ENCODE measurements at places on chromosomes 11 and 22.

DNA sequence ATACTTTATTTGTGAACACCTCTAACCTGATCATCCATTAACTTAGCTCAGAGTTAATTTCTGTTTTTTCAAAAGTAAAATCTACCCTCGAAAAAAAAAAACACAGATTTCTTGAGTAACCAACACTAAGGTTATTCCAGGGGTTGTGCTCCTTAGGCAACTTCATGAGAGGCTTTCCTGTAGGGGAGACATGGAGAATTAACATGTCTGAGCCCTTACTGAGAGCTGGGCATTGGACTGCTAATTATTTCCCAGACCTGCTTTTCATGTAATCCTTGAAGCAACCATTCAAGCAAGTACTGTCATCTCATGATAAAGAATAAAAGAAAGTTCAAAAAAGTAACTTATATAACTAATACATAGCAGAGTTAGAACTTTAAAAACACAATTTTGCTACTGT is 13.5 kb upstream of the UPB1 start:
- no peak for DNase-seq

DNA sequence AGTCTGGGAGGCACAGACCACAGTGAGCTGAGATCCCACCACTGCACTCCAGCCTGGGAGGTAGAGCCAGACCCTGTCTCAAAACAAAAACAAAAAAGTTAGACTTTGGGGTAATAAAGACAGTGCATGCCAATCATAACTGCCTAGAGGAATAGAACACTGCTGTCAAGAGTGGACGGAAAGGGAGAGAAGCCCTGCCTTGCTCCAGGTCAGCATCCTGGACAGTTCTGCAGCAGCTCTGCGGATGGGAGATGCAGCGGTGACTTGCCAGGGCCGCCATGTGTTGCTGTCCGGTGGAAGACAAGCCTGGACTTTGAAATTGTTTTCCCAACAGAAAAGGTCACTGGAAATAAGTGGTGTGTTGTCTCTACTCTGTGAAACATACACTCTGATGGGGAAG is 618.2 kb downstream of the TBC1D22A start:
- DNase-seq: no peak

GRCh38 chr11:17828311-17828751 is 93.8 kb downstream of the KCNC1 start:
- DNase-seq: peak; percentile 77

GRCh38 chr11:28833169-28833568 is 725.0 kb downstream of the METTL15 start:
- no peak for DNase-seq

- peak; percentile 99 for DNase-seq
Measured at GRCh38 chr22:30423959-30424533, 1.5 kb upstream of the MTFP1 start.
